ENCODE measurements at places on chromosomes 11 and 22. TPM values are rescaled to one million over a fixed set of nuclear protein-coding genes. Genes with fewer than 3 reads are reported as not detected.
A peak's percentile ranks its signal among the peaks of the same experiment; 100 is the strongest.

The VSIG2 gene
- 126 TPM for total RNA-seq

The TMEM135 gene
- 37.6 TPM for total RNA-seq

DNA sequence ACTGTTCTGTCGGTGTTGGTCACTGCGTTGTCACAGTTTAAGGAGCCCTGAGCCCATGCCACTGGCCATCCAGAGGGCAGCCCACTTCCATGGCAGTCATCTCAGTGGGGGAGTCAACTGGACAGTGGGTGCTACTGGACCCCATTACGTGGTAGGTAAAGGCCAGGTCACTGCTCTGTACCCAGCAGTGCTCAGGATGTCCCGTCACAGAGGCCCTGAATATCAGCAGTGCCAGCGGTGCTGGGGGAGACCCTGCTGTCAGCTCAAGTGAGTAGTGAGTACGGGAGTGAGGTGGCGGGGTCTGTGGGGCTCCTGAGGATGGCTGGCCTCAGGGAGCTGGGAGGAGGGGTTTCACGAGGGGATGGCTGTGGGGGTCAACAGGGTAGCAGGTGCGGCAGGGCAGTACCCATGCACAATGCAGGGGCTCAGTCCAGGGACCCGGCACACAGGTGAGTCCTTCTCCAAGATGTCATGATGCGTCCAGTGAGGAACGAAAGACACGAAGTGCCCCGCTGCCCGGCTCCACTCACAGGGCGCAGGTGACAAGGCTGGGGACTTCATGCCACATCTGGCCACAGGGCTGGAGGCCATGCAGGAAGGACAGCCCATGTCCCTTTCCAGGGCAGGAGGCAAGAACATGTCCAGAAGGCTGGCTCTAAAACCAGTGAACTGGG lies 27.9 kb downstream of the CELSR1 start:
- no peak for DNase-seq

The DHCR7 gene
- total RNA-seq: 62.3 TPM

DNA sequence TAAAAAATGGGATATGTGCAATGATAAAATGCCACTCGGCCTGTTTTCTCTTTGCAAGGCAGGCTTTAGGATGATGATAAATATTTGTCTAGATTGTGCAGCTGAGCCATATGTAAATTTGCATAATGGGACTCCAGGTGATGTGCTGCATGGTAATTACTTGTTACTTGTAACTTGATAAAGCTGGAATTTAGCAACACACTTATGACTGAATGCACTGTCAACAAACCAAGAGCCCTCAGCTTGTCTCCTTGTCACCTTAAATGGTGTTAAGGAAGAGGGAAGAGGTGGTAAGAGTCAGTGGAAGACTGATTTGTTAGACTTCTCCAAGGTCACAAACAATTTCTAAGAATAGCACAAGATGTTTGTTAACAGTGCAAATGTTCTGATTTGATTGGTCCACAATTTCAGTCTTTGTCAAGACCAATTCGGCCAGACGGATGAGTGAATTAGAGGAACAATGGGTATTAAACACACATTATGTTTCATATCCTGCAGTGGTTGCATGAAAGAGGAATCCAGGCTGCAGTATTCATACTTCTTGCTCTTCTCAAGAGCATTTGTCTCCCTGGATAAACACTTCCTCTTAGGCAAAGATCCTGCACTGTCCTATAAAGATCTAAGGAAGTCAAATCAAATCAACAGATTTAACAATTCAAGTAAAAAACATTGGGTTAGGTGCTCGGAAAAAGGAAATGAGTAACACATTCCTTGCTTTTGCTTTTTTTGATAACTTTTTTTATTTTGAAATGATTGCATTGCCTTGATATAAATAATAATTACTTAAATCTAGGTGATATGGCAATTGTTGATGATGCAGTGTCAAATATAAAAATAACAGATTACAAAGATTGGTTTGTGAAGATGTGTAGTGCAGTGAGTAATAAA lies 448.3 kb upstream of the DDI1 start:
- no peak for DNase-seq

DNA sequence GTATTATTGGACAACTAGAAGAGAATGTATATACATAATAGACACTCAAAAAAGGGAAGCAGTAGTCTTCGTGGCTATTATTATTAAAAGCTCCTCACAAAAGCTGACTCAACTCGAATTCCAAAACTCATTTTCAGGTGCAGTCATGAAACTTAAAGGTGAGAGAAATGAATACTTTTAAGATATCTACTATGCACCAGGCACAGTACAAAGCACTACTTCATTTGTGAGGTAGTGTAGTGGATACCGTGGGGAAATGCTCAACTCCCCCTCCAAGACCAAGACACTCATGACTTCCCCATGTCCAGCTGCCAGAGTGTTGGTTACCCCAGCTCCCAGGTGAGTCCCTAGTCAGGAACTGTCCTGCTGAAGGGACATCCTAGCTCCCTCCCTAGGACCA lies 2.1 kb downstream of the SYN3 start:
- DNase-seq: no peak

DNA sequence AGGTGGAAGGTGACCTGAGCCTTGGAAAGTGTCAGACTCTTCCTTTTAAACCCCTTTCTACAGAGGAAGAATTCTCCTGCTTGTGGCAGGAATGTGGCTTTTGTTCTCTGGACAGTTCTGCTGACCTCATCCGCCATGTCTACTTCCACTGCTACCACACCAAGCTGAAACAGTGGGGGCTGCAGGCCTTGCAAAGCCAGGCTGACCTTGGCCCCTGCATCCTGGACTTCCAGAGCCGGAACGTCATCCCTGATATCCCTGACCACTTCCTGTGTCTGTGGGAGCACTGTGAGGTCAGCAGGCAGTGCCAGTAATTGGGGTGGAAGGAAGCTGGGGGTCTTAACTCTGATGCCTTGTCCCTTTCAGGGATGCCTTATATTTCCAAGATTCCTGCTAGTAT lies 9.3 kb downstream of the HINFP start:
- DNase-seq: no peak

DNA sequence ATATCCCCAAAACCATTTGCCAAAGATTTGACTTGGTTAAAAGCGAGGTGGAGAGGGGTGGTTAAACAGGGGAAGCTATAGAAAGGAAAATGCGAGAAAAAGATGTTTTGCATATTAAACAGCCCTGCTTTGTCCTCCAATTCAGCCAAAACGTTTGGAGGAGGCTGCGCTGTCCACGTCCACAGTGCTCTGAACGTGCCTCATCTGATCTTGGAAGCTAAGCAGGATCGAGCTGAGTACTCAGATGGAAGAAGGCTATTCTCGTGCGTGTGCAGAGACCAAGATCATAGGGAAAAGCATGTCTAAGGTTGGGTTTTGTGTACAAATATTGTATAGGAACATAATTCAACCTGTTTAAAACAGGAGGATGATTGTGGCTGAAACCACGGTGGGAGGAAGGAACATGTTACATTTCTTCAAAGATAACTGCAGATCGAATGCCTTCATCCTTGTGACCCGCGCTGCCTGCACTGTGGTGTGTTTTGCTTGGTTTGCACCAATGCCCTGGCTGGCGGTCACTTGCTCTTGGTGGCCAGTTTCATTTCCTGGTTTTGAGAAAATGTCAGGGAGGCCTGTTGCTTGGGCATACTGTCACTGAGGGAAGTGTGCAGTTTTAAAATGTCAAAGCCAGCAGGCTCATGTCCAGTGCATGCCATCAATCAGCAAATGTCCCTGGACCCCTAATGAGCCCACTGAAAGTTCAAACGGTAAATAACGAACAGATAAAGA lies 40.4 kb downstream of the FLI1 start:
- peak; percentile 77 for DNase-seq

The TYR gene
- not detected for total RNA-seq

- no peak for DNase-seq
Observed at GRCh38 chr11:119065369-119065768, 2.2 kb upstream of the VPS11 start.

DNA sequence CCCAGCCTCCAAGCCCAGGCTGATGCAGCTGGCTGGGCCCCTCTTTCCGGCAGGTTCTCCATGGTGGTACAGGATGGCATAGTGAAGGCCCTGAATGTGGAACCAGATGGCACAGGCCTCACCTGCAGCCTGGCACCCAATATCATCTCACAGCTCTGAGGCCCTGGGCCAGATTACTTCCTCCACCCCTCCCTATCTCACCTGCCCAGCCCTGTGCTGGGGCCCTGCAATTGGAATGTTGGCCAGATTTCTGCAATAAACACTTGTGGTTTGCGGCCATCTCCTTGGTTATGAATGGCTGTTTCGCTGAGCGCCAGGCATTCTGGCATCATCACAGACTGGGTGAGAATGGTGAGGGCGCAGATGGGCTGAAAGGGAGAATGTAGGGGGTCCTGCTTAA lies 3.6 kb downstream of the PRDX5 start:
- peak; percentile 80 for DNase-seq

The ABTB2 gene
- 16.8 TPM for total RNA-seq

- DNase-seq: no peak
Observed at GRCh38 chr11:57648801-57649735, 644 bp downstream of the YPEL4 start.

- DNase-seq: peak; percentile 98
Observed at GRCh38 chr11:65888163-65888814, at the start of gene FIBP. TSS of gene FIBP (minus strand) at chr11:65888471. CDS start at chr11:65888418, 53 bp downstream.

All from mucosa of descending colon (tissue), 3 donors.